ENCODE measurements at places on chromosomes 16 and 17.
A peak's percentile ranks its signal among the peaks of the same experiment; 100 is the strongest.

DNA sequence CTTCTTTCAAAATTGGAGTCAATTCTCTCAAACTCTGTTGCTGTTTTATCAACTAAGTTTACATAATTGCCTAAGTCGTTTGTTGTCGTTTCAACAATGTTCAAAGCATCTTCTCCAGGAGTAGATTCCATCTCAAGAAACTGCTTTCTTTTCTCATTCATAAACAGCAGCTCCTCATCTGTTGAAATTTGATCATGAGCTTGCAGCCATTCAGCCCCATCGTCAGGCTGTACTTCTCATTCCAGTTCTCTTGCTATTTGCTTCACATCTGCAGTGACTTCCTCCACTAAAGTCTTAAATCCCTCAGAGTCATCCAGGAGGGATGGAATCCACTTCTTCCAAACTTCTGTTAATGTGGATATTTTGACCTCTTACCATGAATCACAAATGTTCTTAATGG, 230.6 kb downstream of the IRF8 start:
- DNase-seq: no peak

GRCh38 chr17:75810216-75810615, 25.6 kb downstream of the UNK start:
- DNase-seq: no peak

DNA sequence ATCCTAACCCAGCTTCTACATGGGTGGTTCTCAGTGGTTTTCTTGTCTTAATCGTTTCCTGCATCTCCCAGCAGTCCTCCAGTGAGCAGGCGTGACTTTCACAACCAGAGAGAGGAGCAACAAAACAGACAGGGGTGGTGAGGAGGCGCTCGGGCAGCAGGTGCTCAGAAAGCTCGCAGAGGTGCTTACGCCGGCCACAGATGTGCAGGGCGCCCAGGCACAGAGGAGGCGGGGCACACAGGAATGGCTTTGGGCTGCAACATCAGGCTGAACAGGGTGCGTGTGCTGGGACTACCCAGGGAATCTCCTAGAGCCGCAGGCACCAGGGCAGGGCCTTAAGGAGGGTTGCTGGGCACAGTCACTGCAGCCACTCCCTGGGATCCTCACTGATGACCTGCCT, 32.6 kb downstream of the KLHDC4 start:
- no peak for DNase-seq

GRCh38 chr16:74583926-74584666, 22.8 kb downstream of the GLG1 start:
- DNase-seq: no peak

- DNase-seq: peak; percentile 84
These were observed 6.2 kb upstream of the ACTG1 start for GRCh38 chr17:81518785-81519283.

DNA sequence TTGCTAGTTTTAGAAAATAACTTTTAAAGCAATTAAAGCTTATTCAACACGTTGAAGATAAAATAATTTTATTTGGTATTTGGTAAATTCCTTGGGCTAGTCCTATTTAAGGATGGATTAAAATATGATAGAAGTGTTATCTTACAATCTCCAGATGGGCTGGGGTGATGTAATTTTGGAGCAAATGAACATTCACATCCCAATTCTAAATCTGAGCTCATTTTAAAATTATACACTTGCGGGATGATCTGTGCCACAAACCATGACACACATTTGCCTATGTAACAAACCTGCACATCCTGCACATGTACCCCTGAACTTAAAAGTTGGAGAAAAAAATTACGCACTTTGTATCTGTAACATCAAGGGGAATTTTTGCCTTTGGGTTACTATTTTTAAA, 31.5 kb downstream of the NLK start:
- DNase-seq: no peak

GRCh38 chr16:57626420-57627170, 1.8 kb upstream of the ADGRG1 start:
- no peak for DNase-seq

DNA sequence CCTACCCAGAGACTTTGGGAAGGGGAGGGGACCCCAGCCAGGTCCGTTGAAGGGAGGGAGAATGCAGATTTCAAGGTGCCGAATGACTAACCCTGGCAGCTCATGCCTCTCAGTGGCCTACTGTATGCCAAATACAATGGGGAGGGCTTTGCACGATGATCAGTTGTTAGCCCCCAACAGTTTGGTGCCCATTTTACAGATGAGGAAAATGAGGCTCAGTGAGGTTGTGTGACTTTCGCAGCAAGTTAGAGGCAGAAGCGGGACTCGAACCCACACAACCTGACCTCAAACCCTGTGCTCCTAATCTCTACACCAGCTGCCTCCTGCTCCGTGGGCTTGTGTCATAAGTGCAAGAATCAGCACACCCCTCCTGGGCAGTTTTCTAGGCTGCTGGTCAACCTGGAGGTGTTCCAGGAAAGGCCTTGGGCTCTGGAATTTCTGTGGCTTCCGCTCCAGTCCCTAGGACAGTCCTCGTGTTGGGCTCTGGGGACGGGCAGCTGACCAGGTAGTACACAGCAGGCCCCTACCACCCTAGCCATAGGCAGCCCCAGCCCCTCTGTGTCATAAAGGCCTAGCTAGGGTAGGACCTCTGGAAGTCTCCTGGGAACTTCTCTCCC, 11.9 kb upstream of the NAGPA start:
- peak; percentile 33 for DNase-seq

GRCh38 chr17:73030501-73030921, 62.0 kb downstream of the SLC39A11 start:
- no peak for DNase-seq

DNA sequence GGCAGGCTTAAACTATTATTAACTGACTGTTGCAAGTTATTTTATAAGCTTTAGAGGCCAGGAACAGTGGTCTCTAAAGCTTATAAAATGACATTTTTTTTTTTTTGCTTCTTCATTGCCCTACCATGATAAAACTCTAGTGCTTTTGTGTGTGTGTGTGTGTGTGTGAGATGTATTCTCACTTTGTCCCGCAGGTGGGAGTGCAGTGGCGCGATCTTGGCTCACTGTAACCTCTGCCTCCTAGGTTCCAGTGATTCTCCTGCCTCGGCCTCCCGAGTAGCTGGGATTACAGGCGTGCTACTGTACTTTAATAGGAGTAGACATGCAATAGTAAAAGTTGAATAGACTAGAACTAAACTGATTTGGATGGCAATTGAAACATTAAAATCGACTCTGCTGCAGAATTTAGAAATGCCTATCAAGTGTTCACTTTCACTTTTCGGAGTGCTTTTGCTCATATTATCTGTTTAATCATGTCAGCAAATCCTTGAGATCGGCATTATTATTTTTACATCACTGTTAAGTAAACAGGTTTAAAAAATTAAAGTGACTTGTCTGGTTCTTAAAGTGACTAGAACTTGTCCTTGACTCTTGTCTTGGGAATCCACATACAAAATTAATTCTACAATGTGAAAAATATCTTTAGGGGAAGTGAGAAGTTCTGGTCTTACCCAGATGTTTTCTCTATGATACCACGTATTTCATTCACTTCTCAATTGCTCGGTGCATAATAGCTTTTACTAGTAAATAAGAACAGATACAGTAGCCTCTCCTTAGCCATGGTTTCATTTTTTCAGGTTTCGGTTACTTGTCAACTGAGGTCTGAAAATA, 8.4 kb upstream of the PCTP start:
- no peak for DNase-seq

GRCh38 chr17:81096741-81097133, 61.8 kb downstream of the BAIAP2 start:
- DNase-seq: no peak

DNA sequence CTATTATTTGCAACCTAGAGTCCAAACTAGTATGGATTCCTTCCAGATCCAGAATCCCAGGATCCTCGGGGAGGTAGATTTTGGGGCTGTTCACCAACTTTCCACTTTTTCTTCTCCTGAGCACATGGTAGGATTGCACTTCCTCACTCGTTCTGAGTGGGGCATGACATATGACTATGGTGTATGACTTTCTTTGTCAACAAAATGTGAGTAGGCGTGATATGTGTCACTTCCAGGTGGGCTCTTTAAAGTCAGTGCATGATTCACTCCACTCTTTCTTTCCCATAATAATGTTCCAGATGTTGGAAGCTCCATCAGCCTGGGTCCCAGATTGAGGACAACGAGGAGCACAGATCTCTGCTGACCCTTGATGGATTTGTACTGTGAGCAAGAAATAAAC, 21.5 kb downstream of the IRX5 start:
- DNase-seq: no peak

- peak; percentile 56 for DNase-seq
These were observed 36.9 kb downstream of the GINS2 start for GRCh38 chr16:85651629-85652430.

- no peak for DNase-seq
These were observed 51.2 kb downstream of the COPRS start for GRCh38 chr17:31807846-31808245.
